ENCODE measurements at places on chromosomes 7 and 10.

- DNase-seq, result no peak
These were observed 41.9 kb downstream of the MGAM2 start for GRCh38 chr7:142153400-142153799.

- no peak for DNase-seq
These were observed 857 bp upstream of the FOXP2 start for GRCh38 chr7:114413761-114414155.

- no peak for DNase-seq
These were observed 35.9 kb downstream of the NDUFB2 start for GRCh38 chr7:140732416-140732815.

DNA sequence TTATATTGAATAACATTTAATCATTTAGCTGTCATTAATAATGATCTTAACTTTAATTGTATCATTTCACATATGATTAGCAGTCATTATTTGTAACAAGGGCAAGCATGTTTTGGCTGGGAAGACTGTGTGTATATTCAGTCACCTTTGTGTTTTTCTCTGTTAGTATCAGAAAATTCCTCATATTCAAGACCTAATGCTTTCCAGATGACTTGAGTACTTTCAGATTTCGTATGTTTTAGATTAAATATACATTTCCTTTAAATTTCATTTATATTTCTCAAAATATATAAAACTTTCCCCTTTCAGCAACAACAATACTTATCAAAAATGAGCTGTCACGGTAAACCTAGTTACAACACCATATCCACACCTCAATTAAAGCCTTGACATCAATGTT is 6.3 kb upstream of the CACNA2D1 start:
- DNase-seq, result no peak

GRCh38 chr10:62433901-62434300 is 59.7 kb downstream of the ZNF365 start:
- DNase-seq, result no peak

DNA sequence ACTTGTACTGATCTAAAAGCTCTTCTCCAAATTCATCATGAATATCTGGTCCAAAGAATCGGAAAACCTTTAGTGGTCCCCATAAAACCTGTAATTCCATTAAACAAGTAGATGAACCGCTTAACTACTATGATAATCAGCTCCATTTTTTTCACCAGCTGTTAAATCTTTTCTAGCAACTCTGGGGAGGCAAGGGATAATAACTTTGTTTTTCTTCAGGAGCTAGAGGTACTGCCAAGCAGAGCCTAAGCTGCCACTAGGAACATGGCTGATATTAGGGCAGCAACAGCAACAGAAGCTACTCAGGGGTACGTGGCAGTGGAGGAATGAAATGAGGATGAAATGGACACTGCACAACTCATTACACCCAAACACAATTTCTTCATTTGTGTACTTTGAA is 138.0 kb downstream of the SRPK2 start:
- no peak for DNase-seq

GRCh38 chr7:158362912-158363905 is 224.4 kb downstream of the PTPRN2 start:
- DNase-seq, result no peak

- DNase-seq, result no peak
These were observed 22.6 kb upstream of the DLG5 start for GRCh38 chr10:77949167-77949566.

DNA sequence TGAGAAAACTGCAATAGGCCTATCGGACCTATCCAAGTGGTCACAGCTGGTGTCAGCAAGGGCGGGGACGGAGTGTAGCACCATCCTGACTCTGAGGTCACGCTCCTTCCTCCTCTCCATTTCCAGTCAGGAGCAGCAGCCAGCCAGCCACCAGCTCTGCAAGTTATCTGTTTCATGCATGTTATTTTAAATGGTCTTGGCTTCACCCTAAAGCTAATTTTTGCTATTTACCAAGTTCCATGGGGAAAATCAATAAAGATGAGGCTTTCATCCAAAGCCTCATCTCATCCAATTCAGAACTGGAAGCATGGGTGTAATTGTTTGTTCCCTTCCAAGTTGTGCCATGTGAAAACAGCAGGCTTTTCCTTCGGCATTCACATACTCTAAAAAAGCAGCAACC is 49.3 kb downstream of the ICA1 start:
- no peak for DNase-seq

GRCh38 chr10:119413093-119413453 is 129.4 kb downstream of the RGS10 start:
- DNase-seq, result no peak

DNA sequence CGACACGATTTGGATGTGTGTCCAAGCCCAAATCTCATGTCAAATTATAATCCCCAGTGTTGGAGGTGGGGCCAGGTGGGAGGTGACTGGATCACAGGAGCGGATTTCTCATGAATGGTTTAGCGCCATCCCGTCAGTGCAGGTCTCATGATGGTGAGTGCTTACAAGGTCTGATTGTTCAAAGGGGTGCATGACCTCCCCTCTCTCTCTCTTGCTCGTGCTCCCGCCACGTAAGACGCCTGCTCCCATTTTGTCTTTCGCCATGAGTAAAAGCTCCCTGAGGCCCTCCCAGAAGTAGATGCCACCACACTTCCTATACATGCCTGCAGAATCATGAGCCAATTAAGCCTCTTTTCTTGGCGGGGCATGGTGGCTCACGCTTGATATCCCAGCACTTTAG is 71.5 kb upstream of the NANOS1 start:
- DNase-seq, result no peak

DNA sequence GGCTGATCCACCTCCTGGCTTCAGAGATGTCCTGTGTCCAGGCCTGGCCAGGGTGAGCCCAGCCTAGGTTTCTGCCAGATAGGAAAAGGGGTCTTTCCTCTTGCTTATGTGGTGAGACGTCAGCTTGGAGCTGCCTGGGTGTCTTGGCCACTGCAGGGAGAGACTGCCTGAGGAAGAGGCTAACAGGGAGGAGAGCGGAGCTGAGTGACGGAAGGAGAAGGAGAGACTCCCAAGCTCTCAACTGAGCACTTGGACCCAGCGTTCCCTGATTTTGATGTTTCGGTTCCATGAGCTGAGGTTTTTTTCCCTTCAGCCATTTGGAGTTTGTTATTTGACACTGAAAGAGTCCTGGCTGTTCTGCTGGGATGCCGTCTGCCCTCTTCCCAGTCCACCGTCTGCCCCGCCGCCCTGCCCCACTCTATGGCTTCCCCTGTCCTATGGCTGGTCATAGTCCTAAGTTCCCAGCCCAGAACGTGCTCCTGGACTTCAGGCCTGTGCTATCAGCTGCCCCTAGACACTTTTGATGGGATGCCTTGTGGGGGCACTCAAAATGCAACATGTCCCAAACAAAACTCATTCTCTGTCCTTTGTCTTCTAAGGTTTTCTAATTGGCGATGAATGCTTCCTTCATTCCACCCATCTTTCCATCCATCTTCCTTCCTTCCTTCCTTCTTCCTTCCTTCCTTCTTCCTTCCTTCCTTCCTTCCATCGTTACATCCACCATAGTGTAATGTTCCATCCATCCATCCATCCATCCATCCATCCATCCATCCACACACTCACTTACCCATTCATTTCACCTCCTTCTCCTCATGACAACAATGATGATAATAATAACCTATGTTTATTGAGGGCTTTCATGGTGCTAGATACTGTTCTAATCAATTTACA is 20.3 kb upstream of the PCBD1 start:
- no peak for DNase-seq

DNA sequence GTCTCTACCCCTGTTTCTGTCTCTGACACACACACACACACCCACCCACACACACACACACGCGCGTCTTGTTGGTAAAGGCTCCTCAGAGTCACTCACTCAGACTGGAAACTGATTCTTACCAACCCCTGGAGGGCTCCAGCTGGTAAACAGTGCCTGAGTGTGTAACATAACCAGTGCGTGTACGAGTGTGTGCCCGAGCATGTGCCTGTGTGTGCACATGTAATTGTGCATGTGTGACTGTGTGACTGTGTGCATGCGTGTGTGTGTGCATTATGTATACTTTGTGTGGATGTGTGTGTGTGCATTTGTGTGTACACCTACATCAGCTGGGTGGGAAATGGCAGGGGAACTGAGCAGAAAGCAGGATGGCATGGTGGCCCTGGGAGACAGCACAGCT is 317.1 kb downstream of the WDR37 start:
- DNase-seq, result no peak

DNA sequence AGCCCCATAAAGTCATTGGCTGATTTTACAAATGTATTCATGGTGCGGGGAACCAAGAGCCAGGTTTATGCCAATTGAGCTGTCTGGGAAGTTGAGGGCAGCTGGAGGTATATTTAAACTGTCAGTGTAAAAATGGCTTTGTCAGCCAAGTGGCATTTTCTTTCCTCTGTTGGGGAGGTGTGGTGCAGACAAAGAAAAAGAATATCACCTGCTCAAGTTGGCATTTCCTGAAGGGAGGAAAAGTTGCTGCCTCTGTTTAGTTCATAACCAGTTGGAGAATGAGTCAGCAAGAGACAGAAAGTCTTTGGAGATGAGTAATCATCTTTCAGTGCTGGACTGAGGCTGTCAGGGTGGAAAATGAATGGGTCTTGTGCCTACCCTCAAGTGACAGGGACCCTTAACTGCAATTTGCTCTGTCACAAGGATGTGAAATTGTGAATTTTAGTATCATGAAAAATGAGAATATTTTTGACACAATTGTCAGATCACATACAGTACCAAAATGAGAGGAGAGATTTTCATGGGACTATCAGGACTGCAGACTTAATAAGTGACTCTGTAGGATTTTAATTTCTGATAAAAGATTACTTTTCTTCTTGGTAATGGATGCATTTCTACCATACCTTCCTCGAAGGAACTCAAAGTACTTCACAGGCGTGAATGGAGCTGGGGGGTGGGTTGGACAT is 137.3 kb downstream of the ANLN start:
- DNase-seq, result no peak

DNA sequence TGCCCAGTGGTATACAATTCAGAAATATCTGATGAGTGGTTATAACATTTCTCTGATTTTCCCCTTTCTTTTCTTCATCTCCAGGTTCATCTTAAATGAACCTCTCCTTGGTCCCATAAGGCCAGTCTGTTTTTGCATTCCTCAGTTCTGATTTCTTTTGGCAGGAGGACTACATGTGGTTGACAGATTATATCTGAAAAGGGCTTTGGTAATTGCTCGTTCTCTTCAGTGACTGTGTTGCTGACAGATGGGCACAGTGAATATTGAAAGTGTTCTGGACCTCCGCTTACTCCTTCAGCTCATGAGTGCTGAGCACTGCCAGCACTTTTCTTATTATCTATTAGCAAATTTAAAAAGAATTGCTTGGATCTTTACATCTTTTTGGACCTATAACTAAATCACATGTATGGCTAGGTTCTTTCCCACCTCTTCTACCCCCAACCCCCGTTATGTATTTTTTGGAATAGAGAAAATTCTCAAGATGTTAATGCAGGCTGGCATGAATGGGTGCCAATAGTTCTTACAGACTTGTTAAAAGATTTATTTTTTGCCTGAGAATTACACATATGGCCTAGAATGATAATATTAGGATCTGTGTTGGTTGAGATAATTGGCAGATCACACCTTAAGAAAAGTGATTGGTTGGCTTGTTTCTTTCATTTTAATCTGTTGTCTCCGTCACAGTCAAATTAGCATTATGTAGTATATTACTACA is 323.0 kb downstream of the EXOC4 start:
- DNase-seq, result no peak

- DNase-seq, result no peak
These were observed 60.1 kb downstream of the TACC2 start for GRCh38 chr10:122049076-122049475.

GRCh38 chr10:812787-813186 is 118.7 kb downstream of the LARP4B start:
- DNase-seq, result no peak

- DNase-seq, result no peak
These were observed 5.9 kb upstream of the LGI1 start for GRCh38 chr10:93751832-93752231.
